ENCODE measurements at places on chromosomes 3 and 15. TPM values are rescaled to one million over a fixed set of nuclear protein-coding genes. Genes with fewer than 3 reads are reported as not detected.

Gene CLDN16
- polyA plus RNA-seq, result 0.08 TPM

GRCh38 chr15:78837543-78837942, 26.3 kb upstream of the ADAMTS7 start:
- no peaks in the 10 kb centered on the region for H3K4me1 ChIP-seq
- peaks cover 7% of the 10 kb centered on the region for H3K27me3 ChIP-seq
- H3K27ac ChIP-seq, result no peak overlapping the region
- no peaks in the 10 kb centered on the region for H3K36me3 ChIP-seq

DNA sequence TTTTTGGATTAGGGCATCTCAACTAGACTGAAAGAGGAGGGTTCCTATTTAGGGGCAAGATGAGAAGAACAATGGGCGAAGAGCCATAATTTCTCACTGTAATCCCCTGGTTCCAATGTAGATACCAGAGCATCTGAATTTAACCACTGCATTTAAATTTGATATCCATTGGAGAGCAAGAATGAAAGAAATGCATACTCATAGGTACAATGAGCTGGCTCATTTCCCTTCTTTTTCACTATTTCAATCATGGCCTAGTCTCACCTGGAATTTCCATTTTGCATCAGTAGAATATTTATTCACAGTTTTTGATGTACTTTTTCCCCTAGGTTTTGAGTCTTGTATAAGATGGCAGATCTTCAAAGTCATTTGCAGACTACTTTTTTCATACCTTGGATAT, 13.8 kb downstream of the EPHB1 start:
- no peak overlapping the region for H3K4me3 ChIP-seq
- no peak overlapping the region for H3K27ac ChIP-seq
- no peaks in the 10 kb centered on the region for H3K4me1 ChIP-seq
- no peaks in the 10 kb centered on the region for H3K36me3 ChIP-seq
- DNase-seq, result no peak

- H3K4me1 ChIP-seq, result no peaks in the 10 kb centered on the region
- no peaks in the 10 kb centered on the region for H3K27me3 ChIP-seq
- no peak overlapping the region for H3K27ac ChIP-seq
- peaks cover 8% of the 10 kb centered on the region for H3K36me3 ChIP-seq
- no peak overlapping the region for H3K4me3 ChIP-seq
Measured at GRCh38 chr3:14943042-14943441, 4.3 kb upstream of the NR2C2 start.

DNA sequence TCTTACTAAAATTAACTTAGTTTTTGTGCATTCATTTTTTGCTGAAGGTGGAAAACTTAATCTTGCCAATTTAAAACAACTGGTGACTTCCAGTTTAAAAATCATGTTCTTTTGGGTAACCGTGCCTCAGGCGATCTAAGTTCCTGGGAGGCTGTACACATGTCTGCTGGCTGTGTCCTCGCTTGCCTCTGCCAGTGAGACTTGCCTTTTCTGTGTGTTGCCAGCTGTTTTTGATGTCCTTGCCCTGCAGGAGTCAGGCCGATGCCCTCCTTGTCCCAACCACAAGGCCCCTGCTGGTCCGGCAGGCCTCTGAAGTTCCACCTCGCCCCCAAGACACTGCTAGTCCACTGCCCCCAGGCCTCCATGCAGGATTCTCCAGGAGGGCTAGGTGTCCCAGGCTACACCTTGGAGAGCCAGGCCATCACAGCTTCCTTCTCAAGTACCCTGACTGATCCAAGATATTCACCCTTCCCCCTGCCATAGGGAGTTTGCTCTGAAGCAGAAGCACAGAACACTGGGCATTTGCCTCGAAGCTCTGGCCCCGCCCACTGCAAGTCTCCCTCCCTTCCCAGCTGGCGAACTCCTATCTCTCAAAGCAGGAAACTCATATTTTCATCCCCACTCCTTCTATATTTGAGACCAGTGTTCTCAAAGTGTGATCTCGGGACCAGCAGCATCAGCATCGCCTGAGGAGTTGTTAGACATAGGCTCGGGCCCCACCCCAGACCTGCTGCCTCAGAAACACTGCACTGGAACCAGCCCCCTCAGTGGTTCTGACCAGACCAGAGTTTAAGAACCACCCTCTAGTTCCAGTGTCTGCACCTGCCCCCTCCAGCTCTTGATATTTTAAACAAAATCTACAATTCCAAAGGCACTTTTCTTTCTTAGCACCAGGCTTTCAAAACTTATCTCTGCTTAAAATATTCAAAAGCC, 185.8 kb upstream of the UBE2E1 start:
- H3K36me3 ChIP-seq, result no peaks in the 10 kb centered on the region
- no peak overlapping the region for H3K27ac ChIP-seq
- no peaks in the 10 kb centered on the region for H3K4me1 ChIP-seq
- no peak for DNase-seq
- H3K27me3 ChIP-seq, result no peaks in the 10 kb centered on the region

Measured in fibroblast of lung (primary cell).